ENCODE measurements at places on chromosomes 2 and 18.

DNA sequence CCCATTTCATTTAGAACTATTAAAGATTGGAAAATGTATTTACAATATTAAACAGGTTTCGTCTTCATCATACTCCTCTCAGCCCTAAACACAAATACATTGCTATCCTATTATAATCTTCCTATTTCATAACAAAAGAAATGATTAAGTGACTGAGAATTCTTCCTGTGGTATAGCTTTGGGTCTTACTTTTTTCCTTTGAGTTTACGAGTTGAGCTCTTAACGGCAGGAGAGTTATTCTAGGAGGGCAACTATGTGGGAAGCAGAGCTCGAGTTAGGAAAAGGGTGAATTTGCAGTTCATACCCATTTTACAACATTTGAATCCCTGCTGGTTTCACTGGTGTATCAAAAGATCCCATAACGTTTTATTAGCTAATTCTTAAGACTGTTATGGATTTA, 105.0 kb downstream of the FIGN start:
- DNase-seq = no peak

DNA sequence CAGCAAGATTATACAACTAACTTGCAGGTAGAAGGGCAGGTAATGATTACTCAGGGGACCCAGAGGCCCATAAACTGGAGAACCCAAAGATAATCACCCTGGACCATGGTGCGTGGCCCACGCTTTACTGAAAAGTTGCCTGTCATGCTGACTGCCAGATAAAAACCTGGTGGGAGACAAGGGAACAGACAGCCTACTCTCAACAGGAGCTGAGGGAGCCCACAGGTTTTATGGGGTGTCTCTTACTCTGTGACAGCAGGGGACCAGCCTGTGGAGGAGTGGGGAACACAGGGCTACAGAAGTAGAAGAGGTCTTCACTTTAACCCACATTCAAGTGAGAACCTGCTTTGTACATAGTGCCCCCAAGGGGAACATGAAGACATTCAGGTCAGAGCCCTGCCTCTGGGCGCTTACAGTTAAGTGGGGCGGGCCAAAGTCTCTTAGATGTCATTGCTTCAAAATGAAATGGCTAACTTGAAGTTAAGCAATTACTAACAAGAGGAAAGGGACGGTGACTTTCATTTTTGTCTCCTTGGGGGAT, 60.4 kb downstream of the DHRS9 start:
- no peak for DNase-seq

DNA sequence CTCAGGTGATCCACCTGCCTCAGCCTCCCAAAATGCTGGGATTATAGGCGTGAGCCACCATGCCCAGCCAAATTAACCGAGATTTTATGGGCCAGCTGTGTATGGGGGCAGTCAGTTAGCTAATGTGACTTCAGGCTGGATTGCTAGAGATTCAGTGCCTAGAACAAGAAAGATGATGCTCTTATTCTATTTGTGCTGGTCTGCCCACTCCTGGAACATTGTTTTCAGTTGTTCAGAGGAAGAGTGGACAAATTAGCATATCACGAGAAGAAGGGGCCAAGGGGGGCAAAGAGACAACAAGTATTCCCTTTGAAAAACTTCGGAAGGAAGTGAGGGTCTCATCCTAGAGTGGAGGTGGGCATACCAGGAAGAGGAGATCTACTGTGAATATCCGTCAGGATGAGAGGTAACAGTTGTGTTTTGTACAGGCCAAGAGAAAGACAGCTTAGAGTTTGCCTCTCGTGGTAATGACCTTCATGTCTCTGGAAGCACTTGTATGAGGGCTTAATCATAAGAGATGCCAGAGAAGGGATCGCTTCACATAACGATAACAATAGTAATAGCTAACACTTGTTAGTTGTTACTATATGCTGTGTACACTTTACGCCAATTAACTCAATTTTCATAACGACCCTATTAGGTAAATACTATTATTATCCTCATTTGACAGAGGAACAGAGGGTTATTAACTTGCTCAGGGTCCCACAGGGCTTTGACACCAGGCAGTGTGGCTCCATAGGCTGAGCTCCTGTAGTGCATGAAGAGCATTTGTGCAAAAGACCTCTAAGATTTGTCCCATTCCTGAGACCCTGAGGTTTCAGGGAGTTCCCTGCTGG, 138.3 kb downstream of the DDX1 start:
- no peak for DNase-seq

- DNase-seq = no peak
These were observed 80.3 kb upstream of the FAM237A start for GRCh38 chr2:206561962-206562361.

DNA sequence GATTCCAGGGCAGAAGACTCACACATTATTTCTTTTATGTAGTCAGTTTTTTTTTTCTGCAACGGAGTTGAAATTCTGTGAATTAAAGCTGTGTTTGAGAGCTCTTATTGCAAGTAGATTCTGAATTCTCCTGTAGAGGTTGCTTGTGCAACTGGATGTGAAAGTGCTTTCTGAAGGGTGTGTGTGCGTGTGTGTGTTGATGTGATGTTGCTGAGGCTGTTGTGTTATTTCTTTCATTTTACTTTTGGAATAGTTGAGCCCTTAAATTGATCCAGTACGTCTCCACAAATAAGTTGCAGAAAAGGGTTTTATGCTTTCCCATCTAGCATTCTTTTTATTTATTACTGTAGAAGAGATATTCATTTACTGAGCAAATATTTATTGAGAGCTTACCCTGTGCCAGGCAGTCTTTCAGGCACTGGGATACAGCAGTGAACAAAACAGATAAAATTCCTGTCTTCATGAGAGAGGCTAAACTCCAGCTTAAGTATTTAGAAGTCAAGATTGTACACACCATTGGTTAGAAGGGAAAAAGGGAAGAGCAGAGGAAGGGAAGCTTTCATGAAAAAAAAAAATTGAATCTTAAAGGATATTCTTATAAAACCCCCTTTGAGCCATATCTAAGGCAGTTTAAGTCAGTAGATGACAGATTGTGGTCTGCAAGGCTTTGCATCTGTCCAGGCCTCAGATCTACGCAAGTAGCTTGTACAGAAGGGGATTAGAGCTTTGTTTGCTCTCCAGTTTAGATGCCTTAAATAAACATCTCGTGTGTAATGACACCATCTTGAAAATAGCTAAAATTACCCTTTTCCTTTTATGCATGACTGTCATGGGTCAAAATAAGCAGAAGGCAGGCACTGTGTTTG, 58.2 kb downstream of the MYO1B start:
- DNase-seq = peak; percentile 23
